ENCODE measurements at places on chromosomes 5 and 9. TPM values are rescaled to one million over a fixed set of nuclear protein-coding genes. Genes with fewer than 3 reads are reported as not detected.

- H3K27ac ChIP-seq, result no peak overlapping the region
- no peak for DNase-seq
- H3K36me3 ChIP-seq, result no peaks in the 10 kb centered on the region
- no peaks in the 10 kb centered on the region for H3K4me1 ChIP-seq
These were observed 468.6 kb downstream of the CDH18 start for GRCh38 chr5:19519448-19519847.

- H3K4me3 ChIP-seq, result no peak overlapping the region
- no peaks in the 10 kb centered on the region for H3K36me3 ChIP-seq
These were observed 26.1 kb downstream of the GLT6D1 start for GRCh38 chr9:135612981-135613910.

GRCh38 chr5:4275232-4275631 lies 679.6 kb downstream of the IRX1 start:
- no peak overlapping the region for H3K4me3 ChIP-seq
- no peaks in the 10 kb centered on the region for H3K27me3 ChIP-seq
- H3K27ac ChIP-seq, result no peak overlapping the region
- H3K4me1 ChIP-seq, result no peaks in the 10 kb centered on the region
- no peaks in the 10 kb centered on the region for H3K36me3 ChIP-seq
- no peak for DNase-seq

GRCh38 chr5:145636371-145636770 lies 198.8 kb downstream of the PRELID2 start:
- DNase-seq, result no peak
- H3K4me3 ChIP-seq, result no peak overlapping the region
- H3K27me3 ChIP-seq, result no peaks in the 10 kb centered on the region
- no peaks in the 10 kb centered on the region for H3K4me1 ChIP-seq
- H3K27ac ChIP-seq, result no peak overlapping the region

DNA sequence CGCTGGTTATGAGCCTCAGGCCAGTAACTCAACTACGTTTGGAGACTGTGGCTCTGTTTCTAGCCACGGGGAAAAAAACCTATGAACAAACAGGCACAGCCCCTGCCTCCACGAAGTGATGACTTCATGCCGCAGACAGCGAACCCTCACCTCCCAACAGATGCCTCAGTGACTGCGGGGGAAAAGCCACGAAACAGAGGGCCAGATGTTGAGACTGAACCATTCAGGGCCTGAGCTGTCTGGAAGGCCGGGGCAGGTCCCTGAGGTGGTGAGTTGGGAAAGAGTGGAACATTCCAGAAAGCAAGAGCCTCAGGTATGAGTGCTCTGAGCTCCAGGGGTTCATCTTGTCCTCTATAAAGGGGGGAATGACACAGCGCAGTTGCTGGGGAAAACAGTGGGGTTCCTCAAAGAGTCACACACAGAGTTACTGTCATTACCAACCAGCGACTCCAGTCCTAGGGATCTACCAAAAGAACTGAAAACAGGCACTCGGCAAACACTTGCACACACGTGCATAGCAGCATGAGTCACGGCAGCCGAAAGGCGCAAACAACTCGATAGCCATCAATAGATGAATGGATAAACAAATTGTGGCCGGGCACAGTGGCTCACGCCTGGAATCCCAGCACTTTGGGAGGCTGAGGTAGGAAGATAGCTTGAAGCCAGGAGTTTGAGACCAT lies 15.3 kb downstream of the PLPP7 start:
- no peaks in the 10 kb centered on the region for H3K36me3 ChIP-seq
- no peaks in the 10 kb centered on the region for H3K4me1 ChIP-seq
- DNase-seq, result no peak
- H3K27me3 ChIP-seq, result no peaks in the 10 kb centered on the region

GRCh38 chr9:114930056-114930812 lies at the start of gene TNFSF8:
Gene TNFSF8, minus strand, starts transcription at chr9:114930591. Its CDS starts 288 bp downstream, at chr9:114930303.
- DNase-seq, result no peak
- H3K27me3 ChIP-seq, result peaks cover 2% of the 10 kb centered on the region
- no peak within 1 kb of the TSS for H3K4me3 ChIP-seq
- H3K36me3 ChIP-seq, result no peaks in the 10 kb centered on the region
- H3K4me1 ChIP-seq, result no peaks in the 10 kb centered on the region

- H3K27ac ChIP-seq, result no peak overlapping the region
- H3K36me3 ChIP-seq, result no peaks in the 10 kb centered on the region
- H3K4me3 ChIP-seq, result no peak overlapping the region
- H3K27me3 ChIP-seq, result peaks cover 2% of the 10 kb centered on the region
- DNase-seq, result no peak
These were observed 20.1 kb downstream of the C5orf58 start for GRCh38 chr5:170252720-170253350.

TMEFF1 gene
- polyA plus RNA-seq, result 2.4 TPM

SPATA31D4 gene
- not detected for polyA plus RNA-seq

HTR1A gene
- polyA plus RNA-seq, result not detected
